ENCODE measurements at places on chromosomes 1 and 21.

GRCh38 chr1:29674627-29675326 is 438.5 kb downstream of the PTPRU start:
- DNase-seq: no peak

GRCh38 chr1:65541161-65541560 is 120.7 kb downstream of the LEPR start:
- no peak for DNase-seq

DNA sequence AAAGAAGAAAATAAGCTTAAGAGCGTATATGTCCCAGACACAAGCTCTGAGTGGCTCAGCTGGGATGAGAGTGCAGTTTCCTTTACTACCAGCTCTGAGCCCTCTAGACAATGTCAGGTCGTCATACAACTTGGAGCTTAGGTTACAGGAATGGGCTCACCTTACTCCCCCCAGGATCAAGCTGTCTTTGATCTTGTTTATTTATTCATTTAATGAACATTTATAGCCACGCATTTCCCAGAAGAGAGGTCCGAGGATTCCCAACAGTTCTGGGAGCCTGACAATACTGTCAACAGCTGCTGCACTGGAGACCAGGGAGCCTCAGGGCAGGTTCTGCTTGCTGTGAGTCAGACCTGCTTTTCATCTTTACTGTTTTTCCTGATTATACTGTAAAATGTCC is 378.9 kb downstream of the PLPP3 start:
- no peak for DNase-seq

DNA sequence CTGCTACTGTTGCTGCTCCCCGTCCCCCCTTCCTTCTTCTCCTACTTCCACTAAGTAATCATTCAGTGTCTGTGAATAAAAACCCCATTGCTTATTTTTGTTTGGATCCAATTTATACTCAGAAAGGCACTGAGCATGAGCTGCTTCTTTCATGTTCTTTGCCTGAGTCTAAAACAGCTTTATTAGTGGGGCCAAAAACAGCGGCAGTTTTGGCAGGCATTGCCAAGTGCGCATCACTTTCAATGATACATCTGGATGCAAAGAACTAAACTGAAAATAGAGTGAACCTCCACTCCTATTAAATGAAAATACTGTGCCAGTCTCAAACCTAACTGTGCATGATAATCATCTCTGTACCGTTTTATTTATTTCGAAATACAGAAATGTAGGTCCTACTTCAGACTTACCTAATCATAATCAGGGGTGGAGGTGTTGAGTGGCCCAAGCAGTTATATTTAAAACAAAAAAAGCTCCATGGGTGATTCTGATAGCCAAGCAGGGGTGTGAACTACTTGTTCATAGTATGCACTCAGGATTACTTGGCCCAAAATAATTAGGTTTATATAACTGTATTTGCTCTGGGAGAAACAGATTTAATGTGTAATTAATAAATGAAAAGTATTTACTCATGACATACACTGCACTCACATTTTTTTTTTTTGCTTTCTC is 48.4 kb downstream of the NEK7 start:
- DNase-seq: no peak

DNA sequence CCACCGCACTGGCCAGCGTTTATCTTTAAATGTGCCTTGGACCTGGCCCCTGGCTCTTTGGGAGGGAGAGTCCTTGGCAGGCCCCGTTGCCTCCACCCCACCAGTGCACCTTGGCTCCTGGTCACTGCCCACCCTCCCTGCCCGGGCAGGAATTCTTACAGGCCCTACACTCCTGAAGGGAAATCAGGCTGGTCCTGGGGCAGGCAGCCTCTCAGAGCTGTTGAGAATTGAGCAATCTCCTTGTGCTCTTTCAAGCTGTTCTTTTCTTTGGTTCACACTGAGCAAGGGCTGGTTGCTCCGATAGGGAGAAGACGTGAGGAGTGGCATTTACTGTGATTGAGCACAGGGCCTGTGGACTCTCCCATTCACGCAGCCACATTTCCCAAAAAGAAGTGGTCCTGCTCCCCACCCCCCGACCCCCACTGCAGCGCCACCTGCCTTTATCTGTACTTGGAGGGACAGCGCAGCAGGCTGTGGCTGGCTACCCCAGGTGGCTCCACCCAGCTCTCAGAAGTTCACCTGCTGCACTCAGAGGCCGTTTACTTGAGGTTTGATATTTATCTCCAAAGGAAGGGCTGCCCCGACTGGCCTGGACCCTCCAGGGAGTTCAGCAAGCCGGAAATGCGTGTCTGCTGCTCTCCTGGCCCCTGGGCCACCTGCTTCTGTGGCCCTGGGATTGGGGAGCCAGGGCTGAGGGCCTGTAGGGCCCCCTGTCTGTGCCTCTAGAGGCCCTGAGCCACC is 47.8 kb downstream of the SKI start:
- no peak for DNase-seq

- DNase-seq: no peak
These were observed 61.4 kb downstream of the STUM start for GRCh38 chr1:226609836-226610455.

DNA sequence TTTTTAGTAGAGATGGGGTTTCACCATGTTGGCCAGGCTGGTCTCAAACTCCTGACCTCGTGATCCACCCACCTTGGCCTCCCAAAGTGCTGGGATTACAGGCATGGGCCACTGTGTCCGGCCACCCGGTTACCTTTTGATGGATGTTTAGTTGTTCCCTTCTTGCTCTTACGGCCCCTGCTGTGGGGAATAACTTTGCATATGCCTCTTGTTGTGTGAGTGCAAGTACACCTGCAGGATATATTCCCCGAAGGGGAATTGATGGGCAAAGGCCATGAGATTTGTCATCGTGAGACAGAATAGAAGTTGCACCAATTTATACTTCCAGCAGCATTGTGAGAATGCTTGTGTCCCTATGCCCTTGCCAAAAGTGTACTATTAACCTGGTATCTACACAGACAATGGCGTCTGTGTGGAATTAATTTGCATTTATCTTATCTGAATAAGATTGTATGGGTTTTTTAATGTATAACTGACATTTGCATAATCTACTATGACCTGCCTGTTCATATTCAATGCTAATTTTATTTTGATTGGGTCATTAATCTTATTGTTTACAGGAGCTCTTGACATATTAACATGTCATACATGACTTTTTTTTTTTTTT is 8.1 kb downstream of the IL6R start:
- DNase-seq: no peak

GRCh38 chr1:170332801-170333200 is 187.0 kb downstream of the NTMT2 start:
- no peak for DNase-seq

- DNase-seq: no peak
These were observed 62.1 kb downstream of the DEGS1 start for GRCh38 chr1:224245188-224245587.

- DNase-seq: no peak
These were observed 12.4 kb downstream of the EPB41 start for GRCh38 chr1:28926629-28927265.

- DNase-seq: no peak
These were observed 16.7 kb downstream of the RGS4 start for GRCh38 chr1:163085904-163086268.

GRCh38 chr1:115898020-115898419 is 57.1 kb upstream of the NHLH2 start:
- DNase-seq: no peak

GRCh38 chr1:2240270-2241156 is 12.4 kb downstream of the SKI start:
- DNase-seq: peak; percentile 37

GRCh38 chr1:21251773-21252471 is 38.3 kb downstream of the ECE1 start:
- peak; percentile 49 for DNase-seq

DNA sequence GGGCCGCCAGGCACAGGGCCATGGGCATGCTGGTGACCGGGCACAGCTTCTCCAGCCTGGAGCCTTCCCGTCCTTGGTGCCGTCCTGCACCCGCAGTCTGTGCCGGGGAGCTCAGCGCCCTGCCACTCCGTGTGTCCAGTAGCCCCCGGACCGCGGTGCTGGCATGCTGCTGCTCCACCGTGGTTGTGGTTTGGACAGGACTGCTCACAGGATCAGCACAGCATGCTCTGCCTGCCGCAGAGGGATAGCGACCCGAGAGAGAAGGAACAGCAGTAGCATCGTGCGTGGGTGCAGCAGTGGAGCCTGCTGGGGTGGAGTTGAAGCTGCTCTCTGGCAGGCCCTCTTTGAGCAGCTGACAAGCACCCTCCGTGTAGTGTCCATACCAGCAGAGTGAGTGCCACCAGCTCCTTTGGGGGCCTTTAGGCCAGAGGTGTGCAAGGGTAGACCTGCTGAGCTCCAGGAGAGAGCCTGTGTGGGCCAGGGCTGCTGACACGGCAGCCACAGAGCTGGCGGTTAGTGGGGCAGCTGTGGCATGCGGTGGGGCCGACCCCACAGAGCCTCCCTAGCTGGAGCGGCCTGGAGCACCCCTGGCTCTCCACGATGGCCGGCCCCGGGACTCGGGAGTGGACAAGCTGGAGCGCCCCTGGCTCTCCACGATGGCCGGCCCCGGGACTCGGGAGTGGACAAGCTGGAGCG is 6.4 kb upstream of the PCBP3 start:
- DNase-seq: no peak

DNA sequence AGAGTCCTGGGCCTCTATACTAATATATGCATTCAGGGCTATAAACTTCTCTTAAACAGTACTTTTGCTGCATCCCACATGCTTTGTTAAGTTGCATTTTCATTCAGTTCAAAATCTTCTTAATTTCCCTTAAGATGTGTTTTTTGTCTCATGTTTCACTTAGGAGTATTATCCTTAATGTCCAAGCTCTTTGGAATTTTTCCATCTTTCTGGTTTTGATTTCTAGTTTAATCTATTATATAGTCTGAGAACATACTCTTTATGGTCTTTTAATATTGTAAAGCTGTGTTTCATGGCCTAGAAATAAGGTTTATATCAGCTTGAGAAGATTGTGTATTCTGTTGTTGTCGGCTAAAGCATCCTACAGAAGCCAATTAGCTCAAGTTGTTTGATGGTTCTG is 1041.8 kb downstream of the PLA2G4A start:
- DNase-seq: no peak

- no peak for DNase-seq
These were observed 3.2 kb upstream of the ARTN start for GRCh38 chr1:43930168-43930948.

GRCh38 chr1:228736844-228737445 is 1.7 kb downstream of the RHOU start:
- DNase-seq: no peak

DNA sequence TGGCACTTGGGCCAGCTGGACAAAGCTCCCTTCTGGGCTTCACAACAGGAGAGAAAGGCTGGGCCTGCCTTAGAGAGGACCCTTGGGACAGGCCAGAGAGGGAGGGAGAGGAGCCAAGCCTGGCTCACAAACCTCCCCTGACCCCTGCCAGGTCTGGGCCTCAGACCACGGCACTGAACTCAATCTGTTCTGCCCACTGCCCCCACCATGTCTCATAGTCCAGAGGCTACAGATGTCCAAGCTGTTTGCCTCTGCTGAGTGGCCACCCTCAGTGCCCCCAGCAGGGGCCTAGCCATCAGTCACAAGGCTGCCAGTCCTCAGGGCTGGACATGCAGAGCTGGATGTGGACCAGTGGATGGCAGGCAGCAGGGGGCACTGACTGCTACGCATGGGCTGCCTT is 13.0 kb upstream of the DMBX1 start:
- DNase-seq: no peak

- DNase-seq: no peak
These were observed 77.5 kb downstream of the PTPN14 start for GRCh38 chr1:214473862-214474261.

GRCh38 chr1:192849442-192849841 is 40.6 kb downstream of the RGS2 start:
- DNase-seq: no peak

DNA sequence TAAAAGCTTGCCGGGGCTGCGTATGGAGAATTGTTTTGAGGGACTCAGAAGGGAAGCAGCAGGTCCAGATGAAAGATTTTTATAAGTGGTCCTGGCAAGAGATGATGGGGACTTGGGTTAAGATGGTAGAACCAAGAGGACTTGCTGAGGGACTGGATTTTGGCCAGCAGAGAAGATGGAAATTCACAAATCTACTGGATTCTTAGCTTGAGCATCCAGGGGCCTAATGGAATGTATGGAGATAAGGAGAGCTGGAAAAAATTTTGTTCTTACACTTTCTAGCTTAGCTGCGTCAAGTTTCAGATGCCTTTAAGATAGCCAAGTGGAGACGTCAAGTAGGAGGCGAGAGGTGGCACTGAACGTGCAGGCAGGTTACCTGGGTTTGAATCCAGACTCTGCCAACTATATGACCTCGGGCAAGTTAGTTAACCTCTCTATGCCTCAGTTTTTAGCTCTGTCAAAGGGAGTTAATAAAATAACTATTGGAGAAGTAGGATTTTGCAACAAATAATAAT is 3.4 kb upstream of the RBP7 start:
- no peak for DNase-seq

GRCh38 chr1:234780112-234780511 is 170.1 kb upstream of the IRF2BP2 start:
- DNase-seq: no peak
